NCI-H774 (cell line): ENCODE measurements at places on chromosomes 4 and X.

GRCh38 chr4:130850019-130850524 lies 1754.1 kb downstream of the C4orf33 start:
- DNase-seq: no peak

DNA sequence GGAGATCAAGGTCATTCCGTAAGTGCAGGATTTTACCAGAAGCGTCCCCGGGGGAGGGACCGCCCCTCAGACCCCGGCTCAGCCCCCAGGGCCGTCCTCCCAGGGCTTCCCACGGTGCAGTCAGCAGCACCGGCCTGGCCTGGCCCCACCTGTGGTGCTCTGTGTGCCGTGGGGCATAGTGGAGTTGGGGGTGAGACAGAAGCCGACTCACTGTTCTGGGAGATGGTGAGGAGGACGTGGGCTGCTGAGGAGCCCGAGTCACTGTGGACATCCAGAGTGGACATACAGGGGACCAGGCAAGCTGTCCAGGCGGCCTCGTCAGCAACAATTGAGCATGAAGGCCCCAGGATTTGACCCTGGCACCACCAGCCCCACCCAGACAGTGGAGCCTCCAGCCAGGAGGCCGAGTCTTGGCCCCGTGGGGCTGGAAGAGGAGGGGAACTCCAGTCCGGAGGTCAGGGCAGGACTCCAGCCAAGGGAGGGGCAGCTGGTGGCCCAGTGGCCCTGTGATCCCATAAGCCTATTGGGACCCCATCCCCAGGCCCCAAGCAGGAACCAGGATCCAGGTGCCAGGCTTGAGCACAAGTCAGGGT lies 19.1 kb downstream of the ATP5ME start:
- DNase-seq: no peak

DNA sequence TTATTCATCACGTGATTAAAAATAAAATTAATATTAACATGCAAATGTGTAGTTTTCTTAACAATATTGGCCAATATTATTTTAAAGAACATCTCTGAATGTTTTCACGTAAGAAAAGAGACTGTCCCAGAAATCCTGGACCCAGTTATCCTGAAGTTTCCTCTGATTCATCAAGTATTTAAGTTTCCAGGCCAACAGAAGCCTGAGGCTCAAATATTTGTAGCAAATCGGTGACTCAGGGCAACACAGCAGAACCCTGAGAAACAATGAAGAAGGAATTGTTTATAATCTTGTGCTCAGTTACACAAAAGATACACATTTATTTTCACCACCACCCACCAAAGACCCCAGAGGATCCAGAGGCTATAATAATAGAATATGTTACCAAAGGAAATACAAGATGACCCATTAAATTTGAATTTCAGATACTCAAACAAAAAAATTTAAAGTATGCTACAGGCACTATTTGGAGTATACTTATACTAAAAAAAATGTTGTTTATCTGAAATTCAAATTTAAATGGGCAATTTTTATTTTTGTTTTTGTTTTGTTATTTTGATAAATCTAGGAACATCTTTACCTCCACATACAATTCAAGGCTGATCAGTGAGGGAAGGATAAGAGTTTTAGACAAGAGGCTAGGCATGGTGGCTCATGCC lies 33.9 kb upstream of the SLC7A11 start:
- DNase-seq: no peak

DNA sequence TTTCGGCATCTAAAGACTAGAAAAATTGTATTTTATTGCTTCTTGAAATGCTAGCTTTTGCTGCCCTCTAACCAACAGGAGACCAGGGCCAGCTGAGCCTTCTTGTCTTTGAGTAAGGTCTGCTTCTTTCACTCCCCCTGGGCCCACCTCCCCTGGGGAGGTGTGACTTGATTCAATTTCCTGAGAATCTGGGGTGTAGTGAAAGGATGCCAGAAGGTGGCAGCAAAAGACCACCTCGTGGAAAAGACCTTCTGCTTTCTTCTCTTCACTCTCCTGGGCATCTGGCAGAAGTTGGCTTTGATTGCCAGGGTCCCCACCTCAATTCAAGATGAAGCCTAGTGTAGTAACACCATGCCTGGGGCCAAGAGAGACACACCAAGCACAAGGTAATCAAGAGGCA lies 96.5 kb upstream of the MAOA start:
- DNase-seq: peak; percentile 20

DNA sequence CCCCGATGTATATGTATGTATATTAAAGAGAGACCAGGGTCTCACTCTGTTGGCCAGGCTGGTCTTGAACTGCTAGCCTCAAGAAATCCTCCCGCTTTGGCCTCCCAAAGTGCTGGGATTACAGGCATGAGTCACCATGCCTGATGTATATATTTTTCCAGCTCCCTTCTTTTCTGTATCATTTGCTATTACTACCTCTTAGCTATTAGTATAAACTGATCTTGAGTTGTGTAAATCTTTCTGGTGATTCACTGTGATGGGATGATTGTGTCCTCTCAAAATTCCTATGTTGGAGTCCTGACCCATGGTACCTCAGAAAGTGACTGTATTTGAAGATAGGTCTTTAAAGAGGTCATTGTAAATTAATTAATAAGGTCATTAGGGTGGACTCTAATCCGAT lies 53.1 kb downstream of the HPRT1 start:
- no peak for DNase-seq

DNA sequence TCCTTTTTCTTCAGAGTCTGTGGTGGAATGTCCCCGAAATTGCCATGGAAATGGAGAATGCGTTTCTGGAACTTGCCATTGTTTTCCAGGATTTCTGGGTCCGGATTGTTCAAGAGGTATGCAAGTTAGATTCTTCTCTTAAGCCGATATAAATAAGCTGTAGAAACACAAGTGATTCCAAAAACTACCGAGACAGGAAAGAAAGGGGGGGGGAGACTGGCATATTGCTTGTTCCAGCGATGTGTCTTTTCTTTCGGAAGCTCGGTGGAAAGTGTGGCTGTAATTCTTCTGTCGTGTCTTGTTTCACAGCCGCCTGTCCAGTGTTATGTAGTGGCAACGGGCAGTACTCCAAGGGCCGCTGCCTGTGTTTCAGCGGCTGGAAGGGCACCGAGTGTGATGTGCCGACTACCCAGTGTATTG lies 236.9 kb downstream of the DCTD start:
- no peak for DNase-seq
